Fibroblast of skin of scalp (primary cell): ENCODE measurements at places on chromosomes 2 and 18.
A peak's percentile ranks its signal among the peaks of the same experiment; 100 is the strongest.

GRCh38 chr2:69720404-69720803 is 21.5 kb upstream of the ANXA4 start:
- peak; percentile 20 for DNase-seq

- no peak for DNase-seq
Observed at GRCh38 chr2:197950724-197951123, 146.3 kb downstream of the PLCL1 start.

DNA sequence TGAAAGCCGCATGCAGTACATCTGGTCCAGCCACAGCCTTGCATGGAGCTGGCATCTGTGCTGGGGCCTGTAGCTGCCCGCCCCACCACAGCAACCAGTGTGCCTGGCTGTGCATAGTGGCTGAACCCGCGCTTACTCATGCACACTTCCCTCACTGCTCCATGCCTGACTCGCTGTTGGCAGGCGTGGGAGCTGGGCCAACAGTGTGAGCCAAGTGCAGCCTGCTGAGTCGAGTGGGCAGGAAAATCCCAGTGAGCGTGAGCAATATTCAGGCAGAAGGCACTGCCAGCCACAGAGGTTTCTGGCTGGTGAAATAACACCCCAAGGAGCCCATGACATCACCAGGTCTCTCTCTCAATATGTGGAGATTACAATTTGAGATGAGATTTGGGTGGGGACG is 1674.1 kb upstream of the TMEFF2 start:
- DNase-seq, result peak; percentile 7

GRCh38 chr2:149064365-149064841 is 25.9 kb downstream of the LYPD6B start:
- DNase-seq, result peak; percentile 53

- DNase-seq, result no peak
Observed at GRCh38 chr2:72931280-72931910, 14.1 kb downstream of the EMX1 start.

- DNase-seq, result no peak
Observed at GRCh38 chr18:9982711-9983110, 68.9 kb downstream of the VAPA start.

GRCh38 chr18:2970344-2970743 is 42.6 kb downstream of the LPIN2 start:
- DNase-seq, result no peak

- DNase-seq, result no peak
Observed at GRCh38 chr18:46650681-46651080, 6.3 kb downstream of the LOXHD1 start.

- peak; percentile 53 for DNase-seq
Observed at GRCh38 chr2:73110168-73111072, 2.3 kb downstream of the RAB11FIP5 start.

DNA sequence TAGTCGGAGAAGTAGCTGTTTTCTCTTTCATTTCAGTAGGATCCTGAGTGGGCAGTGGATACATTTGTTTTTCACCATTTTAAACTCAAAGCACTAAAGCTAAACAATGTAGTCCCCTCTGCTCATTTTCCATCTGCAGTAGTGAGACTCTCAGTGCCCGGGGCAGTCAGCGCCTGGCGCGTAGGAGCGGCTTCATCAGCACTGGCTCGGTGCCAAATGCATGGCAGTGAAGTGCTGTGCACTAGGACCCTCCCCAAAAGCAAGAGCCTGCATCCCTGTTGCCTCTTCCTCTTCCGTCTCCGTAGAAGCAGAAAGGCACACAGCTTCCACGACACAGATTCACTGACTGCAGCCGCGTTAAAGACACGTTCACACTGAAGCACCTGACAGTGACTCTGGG is 19.0 kb upstream of the ESPNL start:
- no peak for DNase-seq

DNA sequence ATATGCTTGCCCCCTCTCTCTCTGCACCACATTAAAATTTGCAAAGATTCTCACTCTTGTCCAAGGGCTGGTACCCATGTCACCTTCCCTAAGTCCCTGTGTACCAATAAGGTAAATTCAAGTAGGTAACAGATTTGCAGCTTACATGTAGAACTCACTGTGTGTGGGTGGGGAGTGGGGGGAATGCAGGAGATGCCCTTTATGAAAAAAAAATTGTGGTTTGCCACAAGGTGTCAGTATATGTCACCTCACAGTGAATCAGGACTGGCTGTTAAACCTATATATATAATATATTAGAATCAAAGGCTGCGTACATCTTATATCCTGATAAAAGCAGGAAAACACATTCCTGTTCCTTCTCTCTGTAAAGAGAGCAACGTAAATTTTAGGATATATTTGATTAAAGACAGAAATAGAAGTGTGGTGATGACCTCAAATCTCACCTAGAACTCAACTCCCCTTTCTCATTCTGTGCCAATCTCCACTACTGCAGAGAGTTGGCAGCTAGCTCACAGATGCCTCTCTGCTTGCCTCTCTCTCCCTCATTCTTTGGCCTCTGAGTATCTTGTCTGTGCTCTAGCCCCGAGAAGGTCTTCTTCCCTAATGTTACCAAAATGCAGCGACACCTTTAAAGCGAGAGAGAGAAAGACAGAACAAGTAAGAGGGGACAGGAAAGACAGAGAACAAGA is 536 bp downstream of the XDH start:
- DNase-seq, result peak; percentile 18

- peak; percentile 70 for DNase-seq
Observed at GRCh38 chr2:191679818-191680600, 2.1 kb downstream of the NABP1 start.

DNA sequence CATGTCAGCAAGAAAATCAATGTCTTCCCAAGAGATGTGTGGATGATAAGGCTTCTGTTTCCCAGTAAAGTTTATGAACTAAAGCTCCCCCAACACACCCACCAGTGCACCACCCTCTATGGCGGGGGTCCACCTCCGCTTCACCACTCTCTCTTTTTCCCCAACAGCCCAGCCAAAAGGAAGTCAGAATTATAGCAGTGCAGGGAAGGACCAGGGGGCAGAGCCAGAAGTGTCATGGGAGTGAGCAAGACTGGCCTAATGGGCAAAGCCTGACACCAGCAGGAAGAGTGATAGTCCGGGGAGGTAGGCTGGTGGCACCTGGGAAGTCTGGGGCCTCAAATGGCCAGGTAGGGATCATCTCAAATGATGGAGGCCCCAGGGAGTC is 167.7 kb downstream of the ZFP36L2 start:
- DNase-seq, result no peak

DNA sequence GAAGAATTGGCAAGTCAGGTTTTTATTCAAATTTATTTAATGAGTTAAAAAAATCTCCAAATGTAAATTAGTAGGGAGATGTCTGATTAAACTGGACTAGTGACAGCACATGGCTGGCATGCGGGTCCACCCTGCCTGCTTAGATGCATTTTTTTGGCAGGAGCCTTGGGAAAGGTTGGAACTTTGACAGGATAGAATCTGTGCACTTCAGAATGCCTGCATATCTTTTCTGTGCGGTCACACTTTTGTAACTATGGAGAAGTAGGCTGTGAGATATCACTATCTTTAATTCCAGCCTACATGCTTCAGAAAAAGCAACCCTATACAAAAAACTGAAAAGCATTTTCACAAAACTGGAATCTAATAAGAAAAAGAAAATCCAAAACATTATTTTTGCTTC is 317.8 kb downstream of the MBD2 start:
- DNase-seq, result no peak
